ENCODE measurements at places on chromosomes 1 and 21. TPM values are rescaled to one million over a fixed set of nuclear protein-coding genes. Genes with fewer than 3 reads are reported as not detected.

GRCh38 chr1:205294175-205294917, 27.2 kb downstream of the NUAK2 start:
- no peak for DNase-seq

DNA sequence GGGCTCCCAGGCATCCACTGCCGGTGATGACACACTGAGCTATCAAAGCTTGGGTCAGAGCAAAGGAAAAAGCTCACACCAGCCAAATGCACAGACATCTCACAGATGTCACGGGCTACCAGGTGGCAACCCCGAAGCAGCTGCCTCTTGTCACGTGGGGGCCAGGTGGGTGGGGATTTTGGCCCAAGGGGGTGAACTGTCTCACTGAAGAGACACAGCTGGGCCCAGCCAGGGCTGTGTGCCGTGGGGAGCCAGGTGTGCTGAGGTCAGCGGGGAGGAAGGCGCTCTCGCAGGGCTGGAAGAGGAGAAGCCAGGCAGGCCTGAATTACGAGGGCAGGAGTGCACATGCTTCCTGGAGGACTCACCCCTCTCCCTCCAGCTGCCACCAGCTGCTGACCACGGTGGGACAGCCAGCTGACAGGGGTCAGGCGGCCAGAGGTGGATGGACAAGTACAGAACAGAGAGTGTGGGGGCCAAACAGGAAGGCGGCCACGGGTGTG, 32.4 kb downstream of the KCNN3 start:
- peak; percentile 42 for DNase-seq

GRCh38 chr1:154767315-154768240, 102.5 kb downstream of the KCNN3 start:
- DNase-seq, result peak; percentile 50

GRCh38 chr1:224864006-224864405, 65.5 kb upstream of the DNAH14 start:
- DNase-seq, result no peak

- DNase-seq, result no peak
These were observed 462.6 kb upstream of the RUNX1 start for GRCh38 chr21:35511696-35512162.

GRCh38 chr1:67973051-67973450, 77.4 kb downstream of the DIRAS3 start:
- no peak for DNase-seq

- DNase-seq, result no peak
These were observed 62.3 kb upstream of the SLC25A33 start for GRCh38 chr1:9476790-9477463.

- DNase-seq, result no peak
These were observed 10.2 kb downstream of the JAK1 start for GRCh38 chr1:64956010-64956640.

GRCh38 chr1:23178950-23179349, 10.3 kb upstream of the LUZP1 start:
- no peak for DNase-seq

DNA sequence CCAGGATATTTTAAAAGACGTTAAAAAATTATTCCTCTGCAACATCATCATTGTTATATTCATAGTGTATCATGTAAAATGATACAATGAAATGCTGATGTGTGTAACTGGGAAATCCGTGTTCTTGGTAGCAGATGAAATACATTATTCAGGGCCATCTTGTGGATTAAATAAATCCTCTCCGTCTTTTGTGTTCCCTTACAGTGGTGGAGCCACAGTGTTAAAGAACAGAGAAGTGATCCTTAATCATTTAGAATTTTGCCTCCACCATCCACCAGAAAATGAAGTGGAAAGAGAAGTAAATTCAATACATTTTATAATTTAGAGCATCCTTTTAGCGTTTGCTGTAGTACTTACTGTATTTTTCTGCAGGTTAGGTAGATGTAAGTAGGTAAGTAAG, 1.3 kb downstream of the DYRK3 start:
- DNase-seq, result no peak

DNA sequence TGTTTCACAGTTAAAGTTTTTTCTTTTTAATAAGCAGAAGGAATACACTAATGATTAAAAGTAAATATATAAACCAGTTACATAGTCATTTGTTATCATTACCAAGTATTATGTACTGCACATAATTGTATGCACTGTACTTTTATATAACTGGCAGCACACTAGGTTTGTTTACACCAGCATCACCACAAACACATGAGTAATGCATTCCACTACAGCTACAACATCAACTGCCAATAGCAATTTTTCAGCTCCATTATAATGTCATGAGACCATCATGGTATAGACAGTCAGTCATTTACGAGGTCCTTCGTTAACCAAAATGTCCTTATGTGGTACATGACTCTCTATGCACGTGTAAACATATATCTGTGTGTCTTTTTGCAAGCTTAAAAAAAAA, 35.2 kb downstream of the SCYL3 start:
- no peak for DNase-seq

DNA sequence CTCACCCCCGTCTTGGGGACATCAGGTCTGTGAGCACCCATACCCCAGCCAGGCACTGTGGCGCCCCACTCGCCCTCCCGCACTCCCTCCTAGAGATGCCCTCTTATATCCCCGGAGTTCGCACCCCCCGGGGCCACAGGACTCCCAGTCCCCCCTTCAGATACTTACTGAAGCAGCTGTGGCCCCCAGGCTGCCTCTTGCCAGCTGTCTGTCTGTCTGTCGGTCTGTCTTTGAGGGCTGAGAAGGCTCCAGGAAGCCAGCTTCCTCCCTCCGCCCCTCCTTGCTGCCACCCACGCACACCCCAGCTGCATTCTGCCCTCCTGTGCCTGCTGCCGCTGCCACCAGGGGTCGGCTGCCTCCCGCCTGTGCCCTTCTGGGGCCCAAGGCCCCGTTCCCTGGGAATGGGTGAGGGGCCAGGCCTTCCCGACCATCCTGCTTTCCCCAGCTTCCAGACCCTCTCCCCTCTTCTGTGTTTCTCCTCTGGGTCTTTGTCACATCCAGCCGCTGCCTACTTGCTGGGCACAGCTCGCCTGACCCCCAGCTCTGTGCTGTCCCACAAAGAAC, at the start of gene PTPN7:
Gene PTPN7, minus strand, starts transcription at position 226 of the 564 bp plus-strand sequence. CDS start 1,200 bp downstream, outside the sequence.
- no peak for DNase-seq

DNA sequence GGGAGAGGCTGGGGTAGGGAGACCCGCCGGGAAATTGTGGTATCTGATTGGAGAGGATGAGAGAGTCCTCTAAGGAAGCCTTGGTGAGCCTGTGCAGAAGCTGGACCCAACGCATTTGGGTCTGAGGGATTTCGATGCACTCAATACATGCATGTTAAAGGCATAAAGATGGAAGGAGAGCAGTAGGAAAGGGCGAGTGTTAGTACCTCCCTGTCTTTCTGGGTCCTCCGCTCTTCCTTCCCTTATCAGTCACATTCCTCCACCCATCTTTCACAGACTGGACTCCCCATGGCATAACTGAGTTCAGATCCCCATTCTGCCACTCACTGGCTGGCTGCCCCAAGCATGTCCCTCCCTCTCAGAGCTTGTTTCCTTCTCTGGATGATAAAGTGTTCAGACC, 7.3 kb downstream of the RGS16 start:
- no peak for DNase-seq

- DNase-seq, result no peak
These were observed 1.3 kb downstream of the LY9 start for GRCh38 chr1:160797271-160797709.

DNA sequence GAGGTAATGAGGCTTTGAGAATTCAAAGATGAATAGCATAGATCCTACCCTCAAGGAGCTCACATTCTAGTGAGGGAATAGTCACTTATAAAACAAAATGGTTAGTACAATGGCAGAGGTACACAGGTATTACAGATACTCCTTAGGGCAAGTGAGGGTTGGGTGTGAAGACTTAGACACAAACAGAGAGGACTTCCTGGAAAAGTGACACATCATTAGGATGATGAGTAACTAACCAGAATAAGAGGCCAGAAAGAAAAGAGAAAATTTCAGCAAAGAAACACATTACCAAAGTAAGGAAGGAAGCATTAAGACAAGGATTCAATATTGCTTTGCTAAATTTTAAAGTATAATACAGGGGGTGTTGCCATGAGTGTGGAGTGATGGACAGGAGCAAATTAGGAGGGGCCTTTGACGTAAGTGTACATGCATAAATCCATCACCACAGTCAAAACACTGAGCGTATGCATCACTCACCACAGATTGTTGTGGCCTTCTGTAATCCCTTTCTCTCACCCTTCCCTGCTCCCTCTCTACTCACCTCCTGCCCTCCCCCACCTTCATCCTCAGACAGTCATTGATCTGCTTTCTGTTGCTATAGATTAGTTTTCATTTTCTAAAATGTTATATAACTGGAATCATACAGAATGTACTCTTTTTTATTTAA, 7.9 kb downstream of the CD53 start:
- no peak for DNase-seq

GRCh38 chr1:236830560-236830959, 35.5 kb downstream of the MTR start:
- DNase-seq, result peak; percentile 29

Gene KCNA3
- polyA plus RNA-seq, result 0.18 TPM

Gene FCRL6
- polyA plus RNA-seq, result not detected

Gene HLX
- 17.0 TPM for polyA plus RNA-seq

Gene U2AF1
- 24.6 TPM for polyA plus RNA-seq

Gene LRRC39
- polyA plus RNA-seq, result 213 TPM

Measured in hindlimb muscle (tissue), 1 donor.